ENCODE measurements at places on chromosomes 7 and 10.

DNA sequence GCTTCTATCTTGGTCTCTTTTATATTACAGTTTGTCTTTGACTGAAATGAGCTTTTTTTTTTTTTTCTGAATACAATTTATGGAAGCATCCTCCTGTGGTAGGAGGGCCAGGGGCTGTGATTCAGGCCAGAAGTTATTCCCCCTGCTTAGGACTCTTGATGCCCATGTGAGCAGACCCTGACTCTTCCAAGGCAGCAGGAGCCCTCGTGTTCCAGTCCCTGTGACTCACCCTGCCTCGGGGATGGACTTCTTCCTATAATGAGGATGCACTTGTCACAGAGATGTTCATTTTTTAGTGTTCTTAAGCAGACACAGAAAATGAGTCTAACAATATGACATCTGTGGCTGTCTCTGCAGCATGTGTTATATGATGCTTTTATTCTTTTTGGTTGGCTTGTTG lies 1293.7 kb upstream of the AUTS2 start:
- no peak for DNase-seq

DNA sequence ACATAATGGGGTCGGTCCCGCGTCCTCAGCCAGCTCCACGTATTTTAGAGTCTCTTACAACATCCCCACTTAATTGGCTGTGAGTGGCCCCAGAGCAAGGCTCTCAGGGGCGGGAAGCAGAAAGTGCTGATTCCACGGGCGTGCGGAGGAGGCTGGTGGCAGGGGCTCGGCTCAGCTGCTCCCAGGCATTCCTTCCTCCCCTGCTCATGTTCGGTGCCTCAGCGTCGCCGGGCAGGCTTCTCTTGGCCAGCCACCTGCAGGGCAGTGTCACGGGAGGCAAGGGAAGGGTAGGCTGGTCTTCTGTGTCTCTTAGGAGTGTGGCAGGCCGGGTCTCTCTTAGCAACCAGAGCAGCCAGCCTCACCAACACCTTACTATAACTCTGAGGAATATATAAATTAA lies 33.8 kb downstream of the IL15RA start:
- peak; percentile 3 for DNase-seq

DNA sequence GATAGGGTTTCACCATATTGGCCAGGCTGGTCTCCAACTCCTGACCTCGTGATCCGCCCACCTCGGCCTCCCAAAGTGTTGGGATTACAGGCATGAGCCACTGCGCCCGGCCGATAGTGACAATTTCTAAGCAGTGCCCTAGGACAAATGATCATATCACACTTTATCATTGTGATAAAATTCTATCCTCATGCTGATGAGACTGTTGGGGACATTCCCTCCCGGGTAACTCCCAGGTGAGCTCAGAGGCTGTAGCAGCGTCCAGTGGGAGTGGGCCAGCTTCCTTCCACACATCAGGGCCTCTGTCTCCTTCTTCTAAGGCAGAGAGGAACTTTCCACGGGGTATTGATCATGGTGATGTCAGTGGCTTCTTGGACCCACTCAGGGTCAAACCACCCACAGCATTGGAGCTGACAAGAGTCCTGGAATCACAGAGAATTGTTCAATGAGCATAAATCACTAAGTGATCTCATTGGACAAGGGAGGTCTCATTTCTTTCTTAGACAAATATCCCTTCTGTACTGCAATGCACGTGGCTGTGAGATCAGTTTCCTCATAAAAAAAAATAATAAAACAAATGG lies 256.1 kb downstream of the KLF6 start:
- no peak for DNase-seq

DNA sequence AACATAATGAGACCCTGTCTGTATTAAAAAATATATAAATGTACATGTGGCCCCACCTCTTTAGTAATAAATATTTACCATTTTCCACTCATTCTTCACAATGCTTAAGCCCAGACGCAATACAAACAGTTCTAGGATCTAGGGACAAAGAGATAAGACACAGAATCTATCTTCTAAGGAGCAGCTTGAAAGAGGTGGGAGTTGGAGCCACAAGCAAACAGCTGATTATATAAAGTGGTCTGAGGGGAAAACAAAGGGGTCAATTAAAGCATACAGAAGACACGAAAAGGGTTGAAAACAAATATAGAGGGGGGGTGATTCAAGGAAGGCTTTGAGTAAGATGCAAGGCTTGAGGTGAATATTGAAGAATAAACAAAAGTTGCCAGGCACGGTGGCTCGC lies 43.1 kb downstream of the UBE2H start:
- no peak for DNase-seq

GRCh38 chr7:111076205-111076604 lies 14.7 kb upstream of the LRRN3 start:
- no peak for DNase-seq

GRCh38 chr7:98619450-98620321 lies 2.6 kb downstream of the NPTX2 start:
- DNase-seq: no peak

DNA sequence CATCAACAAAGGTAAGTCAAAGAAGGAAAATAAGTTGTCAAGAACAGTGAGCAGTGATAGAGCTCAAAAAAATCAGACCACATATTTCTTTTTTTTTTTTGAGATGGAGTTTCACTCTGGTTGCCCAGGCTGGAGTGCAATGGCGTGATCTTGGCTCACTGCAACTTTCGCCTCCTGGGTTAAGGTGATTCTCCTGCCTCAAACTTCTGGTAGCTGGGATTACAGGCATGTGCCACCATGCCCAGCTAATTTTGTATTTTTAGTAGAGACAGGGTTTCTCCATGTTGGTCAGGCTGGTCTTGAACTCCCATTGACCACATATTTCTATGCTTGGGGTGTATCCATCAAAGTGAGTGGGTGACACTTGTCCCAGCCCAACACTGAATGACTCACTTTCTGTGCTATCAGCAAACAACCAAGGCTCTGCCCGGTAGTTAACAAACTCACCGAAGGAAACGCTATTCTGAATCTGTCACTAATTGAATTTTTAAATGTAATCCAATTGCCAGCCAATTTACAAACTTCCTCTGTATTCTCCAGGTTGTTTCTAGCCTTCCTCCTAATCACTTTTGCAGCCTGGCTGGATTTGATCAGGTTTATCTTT lies 19.6 kb upstream of the SMNDC1 start:
- no peak for DNase-seq

GRCh38 chr10:63107943-63108437 lies 25.1 kb upstream of the NRBF2 start:
- no peak for DNase-seq

DNA sequence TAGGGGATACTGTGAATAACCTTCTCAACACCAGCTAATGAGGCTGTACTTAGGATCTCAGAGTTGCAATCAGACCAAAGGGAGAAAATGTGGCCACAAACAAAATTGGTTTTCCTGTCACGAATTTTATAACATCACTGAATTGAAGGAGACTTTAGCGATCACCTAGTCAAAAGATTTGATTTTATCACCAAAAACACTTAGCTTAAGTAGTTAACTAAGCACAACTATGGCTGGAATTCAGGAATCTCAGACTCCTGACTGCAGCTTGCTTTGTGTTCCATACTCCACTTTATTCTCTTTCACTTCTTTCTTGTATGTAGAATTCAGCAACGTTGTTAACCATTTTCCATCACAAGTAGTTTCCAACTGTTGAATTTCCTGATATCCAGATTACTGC lies 152.0 kb downstream of the SLC16A9 start:
- no peak for DNase-seq
